ENCODE measurements at places on chromosomes 13 and 19.

- ATAC-seq, result no peak
Measured at GRCh38 chr19:40078377-40078776, 12.4 kb downstream of the ZNF780A start.

GRCh38 chr13:75021151-75021550 is 460.8 kb downstream of the TBC1D4 start:
- no peak for ATAC-seq

DNA sequence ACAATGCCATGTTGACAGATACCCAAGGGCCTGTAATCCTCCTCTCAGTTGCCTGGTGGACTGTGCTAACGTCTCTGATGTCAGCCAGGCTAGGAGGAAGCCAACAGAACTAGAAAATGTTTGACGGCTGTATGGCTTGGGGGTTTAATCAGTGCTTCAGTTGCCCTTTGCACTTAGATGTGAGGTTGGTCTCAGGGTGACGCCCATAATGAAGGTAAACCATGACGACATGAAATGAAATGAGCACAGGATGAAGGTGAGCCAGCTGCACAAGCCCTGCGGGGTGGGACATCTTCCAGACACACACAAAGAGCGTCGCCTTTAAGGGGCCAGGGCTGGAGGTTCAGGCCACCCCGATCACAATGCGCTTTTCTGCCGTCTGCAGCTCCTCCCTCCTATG is 127.2 kb downstream of the CRYL1 start:
- ATAC-seq, result no peak

GRCh38 chr13:106527826-106528225 is 7.6 kb downstream of the EFNB2 start:
- no peak for ATAC-seq

All from esophagus mucosa (tissue), 1 donor.